ENCODE measurements at places on chromosomes 6 and 20.

DNA sequence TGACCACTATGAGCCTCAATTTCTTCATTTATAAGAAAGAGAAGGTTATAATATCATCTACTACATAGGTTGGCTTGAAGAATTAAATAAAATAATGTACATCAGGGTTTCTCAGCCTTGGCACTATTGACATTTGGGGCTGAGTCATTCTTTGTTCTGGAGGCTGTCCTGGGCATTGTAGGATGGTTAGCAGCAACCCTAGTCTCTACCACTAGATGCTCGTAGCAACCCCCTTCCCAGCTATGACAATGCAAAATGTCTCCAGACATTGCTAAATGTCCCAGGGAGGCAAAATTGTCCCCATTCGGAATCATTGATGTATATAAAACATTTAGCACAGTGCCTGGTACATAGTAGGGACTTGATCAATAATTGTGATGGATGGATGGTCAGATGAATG, 152.1 kb downstream of the KHDC1L start:
- no peak for DNase-seq

DNA sequence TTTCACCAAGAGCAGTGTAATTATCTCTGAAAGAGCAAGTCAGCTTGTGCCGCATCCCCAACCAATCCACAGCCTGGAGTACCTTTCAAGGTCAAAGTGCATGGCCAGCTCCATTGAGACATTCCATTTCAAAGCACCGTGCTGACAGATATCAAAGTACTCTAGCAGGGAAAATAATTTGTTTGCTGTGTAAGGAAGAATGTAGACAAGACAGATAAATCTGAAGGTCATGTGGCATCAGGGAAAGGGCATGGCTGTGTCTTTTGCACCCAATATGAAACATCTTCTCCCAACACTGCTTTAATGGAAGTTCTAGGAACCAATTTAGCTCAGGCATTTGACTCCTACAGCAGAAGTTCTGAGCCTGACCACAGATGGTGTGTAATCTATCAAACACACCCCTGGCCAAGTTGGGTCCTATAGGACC, 242.7 kb upstream of the TAB2 start:
- no peak for DNase-seq

- DNase-seq = no peak
Observed at GRCh38 chr6:20455251-20455940, 53.7 kb downstream of the E2F3 start.

DNA sequence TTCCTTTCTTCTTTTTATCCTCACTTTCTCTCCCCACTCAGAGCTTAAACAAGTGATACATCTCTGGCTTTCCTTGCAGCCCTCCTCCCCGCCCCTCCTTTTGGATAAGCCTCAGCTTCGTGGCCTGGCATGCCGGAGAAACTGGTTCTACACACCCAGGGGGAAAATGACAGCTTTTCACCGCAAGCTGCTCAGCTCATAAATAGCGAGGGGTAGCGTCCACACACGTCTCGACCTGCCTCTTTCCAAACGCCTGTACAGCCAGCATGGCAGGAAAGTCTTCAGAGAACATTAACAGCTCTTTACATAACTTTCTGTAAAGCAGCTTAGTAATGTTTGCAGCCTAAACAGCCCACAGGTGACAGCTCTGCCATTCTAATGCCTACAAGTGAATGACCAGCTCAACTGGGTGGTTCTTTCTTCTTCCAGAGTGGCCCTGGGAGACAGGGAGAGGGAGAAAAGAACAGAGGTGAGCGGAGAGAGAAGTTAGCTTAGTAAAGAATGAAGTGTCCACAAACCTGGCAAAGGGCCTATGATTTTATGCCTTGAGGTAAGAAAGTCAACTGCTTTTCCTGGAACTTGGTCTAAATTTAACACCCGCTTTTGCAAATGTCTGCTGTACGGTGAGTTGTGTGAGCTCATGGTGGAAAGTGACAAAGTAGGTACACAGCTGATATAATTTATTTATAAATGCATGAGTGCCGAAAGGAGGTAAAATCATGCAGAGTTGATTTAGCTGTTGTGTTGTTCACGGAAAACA, 251.5 kb downstream of the TFAP2A start:
- DNase-seq = no peak

DNA sequence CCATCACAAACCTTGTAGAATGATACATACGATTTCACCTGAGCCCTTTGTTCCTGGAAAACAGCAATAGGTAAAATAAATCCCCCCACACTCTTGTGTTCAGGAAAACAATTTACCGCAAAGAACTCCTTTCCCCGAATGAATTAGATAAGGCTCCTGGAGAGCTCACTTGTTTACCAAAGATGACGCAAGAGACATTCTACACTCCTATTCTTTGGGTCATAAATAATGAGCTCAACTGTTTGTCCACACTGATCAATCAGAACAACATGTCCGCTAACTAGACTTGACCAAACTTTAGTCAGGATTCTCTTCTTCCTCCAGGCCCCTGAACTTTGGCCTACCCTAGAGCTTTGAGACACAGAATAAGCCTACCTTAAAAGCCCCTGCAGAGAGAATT, 271.9 kb upstream of the OPRM1 start:
- no peak for DNase-seq

DNA sequence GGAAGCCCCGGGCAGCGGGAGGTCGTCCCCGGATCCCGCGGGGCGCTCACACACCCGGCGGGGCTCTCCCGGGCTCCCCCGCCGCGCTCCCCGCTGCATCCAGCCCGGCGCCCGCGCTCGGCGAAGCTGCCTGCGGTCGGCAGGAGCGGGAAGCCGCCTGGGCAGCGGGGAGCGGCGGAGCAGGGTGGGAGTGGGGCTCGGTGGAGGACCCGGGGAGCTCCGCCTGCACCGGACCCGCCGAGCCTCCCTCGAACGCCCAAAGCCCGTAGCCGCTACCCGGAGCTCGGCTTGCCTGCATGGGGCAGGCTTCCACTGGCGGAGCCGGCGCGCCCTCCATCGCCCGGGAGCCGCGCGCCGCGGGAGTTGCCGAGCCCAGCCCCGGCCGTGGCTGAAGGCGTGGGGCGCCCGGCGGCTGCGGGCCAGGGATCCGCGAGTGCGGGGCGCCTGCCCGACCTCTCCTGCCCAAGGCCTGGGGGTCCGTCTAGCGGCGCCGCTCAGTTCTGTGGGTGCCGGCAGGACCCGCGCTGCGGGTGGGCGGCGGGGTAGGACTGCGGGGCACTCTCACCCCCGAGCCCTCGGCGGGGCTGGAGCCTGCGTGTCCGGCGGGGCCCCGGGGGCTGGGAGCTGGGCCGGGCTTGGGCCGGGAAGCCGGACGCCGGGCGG, 671 bp downstream of the CDH4 start:
- peak; percentile 74 for DNase-seq

DNA sequence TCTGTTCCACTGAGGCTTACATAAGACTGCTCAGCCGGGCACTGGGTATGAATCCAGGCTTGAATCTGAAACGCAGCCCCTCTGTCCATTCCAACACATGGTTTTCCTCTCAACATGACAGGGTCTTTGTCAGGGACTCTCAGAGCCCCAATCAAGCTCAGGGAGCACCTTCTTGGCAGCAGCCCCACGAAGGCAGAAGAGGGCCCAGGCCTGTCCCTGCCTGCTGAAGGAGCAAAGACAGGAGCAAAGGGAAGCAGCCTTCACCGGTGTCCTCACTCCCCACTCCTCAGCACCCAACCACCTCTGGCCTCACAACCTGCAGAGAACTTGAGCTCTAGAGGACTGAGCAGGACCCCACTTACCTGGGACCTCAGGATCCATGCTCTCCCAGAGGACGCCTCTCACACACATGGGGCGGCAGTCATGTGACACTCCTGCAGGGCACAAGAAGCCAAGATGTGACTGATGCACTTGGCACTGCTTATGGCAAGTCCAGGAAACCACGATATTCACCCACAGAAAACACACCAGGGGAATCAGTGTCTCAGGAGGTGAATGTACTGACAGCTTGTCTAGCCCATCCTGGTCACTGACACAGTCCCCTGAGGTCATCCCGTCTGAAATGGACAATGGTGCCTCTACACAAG, 4.3 kb downstream of the SNHG17 start:
- DNase-seq = no peak

DNA sequence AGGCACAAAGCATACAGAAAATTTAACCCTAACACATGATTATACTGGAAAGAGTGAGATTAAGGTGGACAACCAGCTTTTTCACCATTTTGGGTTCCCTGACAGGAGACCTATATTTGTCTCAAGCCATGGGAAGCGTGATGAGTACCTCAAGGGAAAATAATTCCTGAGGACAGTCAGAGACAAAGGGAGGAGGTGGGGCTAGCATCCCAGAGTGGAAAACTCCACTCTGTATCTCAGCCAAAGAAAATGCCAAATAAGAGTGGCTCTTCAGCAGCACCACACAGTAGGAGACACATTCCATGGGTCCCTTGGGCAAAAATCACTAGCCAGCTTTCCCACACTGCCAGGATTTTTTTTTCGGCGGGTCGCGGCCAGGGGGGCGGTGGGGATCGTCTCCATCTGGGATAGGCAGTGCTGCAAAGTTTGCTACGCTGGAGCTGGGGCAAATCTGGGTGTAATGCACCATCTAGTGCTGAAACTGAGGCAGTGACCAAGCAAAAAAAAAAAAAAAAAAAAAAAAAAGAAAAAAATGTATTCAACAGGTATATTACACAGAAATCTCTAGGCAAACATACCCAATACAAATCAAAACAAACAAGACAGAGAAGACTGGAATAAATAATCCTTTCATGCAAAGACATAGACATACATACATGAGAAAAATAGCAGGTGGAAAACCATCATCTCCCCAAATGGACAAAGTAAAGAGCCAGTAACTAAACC, 77.3 kb upstream of the SLC35F1 start:
- DNase-seq = peak; percentile 70

DNA sequence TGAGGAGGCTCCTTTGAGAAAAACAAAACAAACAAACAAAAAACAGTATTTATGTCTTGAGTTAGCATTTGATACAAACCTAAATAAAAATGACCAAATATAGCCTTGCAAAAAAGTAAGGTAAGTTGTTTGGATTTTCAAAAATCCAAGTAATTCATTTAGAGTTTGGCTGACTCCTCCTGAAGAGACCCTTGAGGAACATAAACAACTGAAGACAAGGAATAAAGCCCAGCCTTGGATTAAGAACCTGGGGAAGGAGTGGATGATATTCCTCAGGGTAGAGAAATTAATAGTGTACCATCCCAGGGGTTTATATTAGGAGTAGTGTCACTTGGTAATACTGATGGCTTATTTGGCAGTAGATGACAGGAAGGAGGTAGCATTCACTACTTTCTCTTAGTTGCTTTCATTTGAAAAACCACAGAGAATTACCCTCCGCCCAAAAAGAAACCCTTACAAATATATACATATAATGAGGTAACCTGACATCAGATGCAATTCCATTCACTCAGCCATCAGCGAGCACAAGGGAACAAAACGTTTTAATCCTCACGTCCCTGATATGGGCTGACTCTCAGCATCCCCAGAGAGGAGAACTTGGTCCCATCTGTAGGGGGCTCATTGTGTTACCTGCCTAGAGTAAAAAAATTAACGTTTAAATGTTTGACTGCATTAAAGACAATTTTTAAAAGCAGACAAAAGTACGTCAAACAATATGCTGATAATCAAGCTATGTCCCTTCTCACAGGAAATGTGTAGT, 57.0 kb downstream of the SOBP start:
- DNase-seq = no peak

DNA sequence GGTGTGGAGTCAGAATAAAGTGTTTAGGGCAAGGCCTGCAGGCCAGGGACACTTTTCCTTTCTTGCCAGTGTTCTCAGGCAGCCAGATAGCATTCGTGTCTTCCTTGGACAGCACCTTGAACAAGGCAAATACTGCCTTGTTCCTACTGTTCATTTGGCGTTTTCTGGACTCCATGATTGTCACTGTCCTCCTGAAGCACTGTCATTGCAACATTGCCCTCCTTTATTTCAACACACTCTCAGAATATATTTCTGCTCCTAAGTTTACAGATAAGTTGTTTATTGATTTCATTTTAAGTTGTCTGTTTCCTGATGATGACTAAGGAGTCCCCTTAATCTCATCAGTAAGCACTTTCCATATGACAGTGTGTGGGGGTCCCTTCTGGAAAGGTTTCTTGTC, 15.1 kb upstream of the DEF6 start:
- no peak for DNase-seq

DNA sequence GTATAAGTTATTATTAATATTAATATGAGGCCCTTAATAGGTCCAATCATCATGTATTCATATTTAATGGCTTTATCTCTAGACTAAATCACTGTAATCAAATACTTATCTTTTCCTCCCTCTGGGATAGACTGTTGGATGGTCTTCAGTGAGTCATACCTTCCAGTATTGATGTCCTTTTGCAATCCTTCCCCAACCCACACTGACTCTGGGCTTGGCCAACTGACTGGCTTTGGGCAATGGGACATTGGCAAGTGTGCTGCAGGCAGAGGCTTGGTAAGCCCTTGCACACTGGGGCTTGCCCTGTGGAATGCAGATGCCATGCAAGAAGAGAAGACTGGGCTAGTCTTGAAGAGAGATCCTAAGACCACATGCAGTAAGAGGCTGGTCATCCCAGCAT, 136.6 kb downstream of the CCDC170 start:
- no peak for DNase-seq

- no peak for DNase-seq
Observed at GRCh38 chr6:9517806-9518205, 897.1 kb downstream of the TFAP2A start.

GRCh38 chr20:22455259-22455658, 129.1 kb downstream of the FOXA2 start:
- DNase-seq = no peak

GRCh38 chr6:91716361-91716760, 1129.5 kb upstream of the MAP3K7 start:
- DNase-seq = no peak

DNA sequence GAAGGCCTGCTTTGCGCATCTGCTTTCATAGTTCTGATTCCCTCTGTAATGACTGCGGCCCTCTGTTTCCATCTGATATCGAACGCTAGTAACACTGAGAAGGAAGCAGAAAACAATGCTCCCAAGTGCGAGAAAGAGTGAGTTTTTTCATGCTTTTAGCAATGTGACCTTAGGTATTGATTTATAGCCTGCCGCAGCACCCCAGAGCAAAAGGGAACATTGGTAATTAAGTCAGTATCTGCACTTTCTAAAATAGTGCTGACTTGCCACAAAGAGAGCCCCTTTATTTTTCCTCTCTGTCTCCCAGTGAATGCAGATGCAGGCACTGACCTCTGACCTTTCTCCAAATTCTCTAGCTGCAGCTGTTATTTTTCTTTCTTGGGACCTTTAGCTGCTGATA, 129.8 kb downstream of the HDGFL1 start:
- DNase-seq = no peak

GRCh38 chr20:4027590-4028265, 12.4 kb upstream of the RNF24 start:
- no peak for DNase-seq

- peak; percentile 65 for DNase-seq
Observed at GRCh38 chr6:13405961-13406477, 77.7 kb upstream of the TBC1D7 start.

DNA sequence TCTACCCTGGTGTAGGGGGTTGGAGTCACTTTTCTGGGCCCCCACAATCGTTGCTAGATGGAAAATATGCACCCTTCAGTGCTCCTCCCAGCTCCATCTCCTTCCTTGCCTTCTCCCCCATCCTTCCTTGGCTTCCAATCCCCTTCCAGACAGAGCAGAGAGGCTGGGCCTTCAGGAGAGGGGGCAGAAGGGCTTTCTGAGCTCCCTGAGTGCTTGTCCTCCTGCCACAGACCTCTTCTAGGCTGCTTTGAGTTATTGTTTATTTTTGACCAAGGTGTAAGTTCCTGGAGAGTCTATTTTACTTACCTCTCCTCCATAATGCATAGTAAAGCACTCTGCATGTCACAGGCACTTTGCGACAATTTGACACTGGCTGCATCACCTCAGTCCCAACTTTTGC, 96.4 kb upstream of the CNKSR3 start:
- DNase-seq = no peak

All from D341Med (cell line).